A549 treated with RU486 at 1 μM for 4 hours (cell line): ENCODE measurements at places on chromosomes 11 and 22. TPM values are rescaled to one million over a fixed set of nuclear protein-coding genes. Genes with fewer than 3 reads are reported as not detected.

Gene PDE2A
- 0.99 to 2.3 TPM (median 1.3 TPM) in 5 replicates for total RNA-seq

Gene OR52K1
- not detected in 5 replicates for total RNA-seq

Gene SCN3B
- total RNA-seq: 0.10 to 0.16 TPM (median 0.11 TPM) in 5 replicates

Gene CTTN
- total RNA-seq: 211 to 221 TPM (median 215 TPM) in 5 replicates

Gene RPS13
- total RNA-seq: 1,515 to 1,810 TPM (median 1,577 TPM) in 5 replicates

Gene DUSP8
- 1.3 to 2.5 TPM (median 1.7 TPM) in 5 replicates for total RNA-seq

Gene OR51G1
- total RNA-seq: not detected in 5 replicates

Gene TTC28
- total RNA-seq: 1.5 to 4.0 TPM (median 2.7 TPM) in 5 replicates

Gene LUZP2
- total RNA-seq: not detected in 5 replicates

Gene INSC
- total RNA-seq: not detected in 5 replicates

Gene PRSS23
- total RNA-seq: 450 to 549 TPM (median 491 TPM) in 5 replicates

Gene MYBPC3
- 0.06 to 0.13 TPM (median 0.08 TPM) in 5 replicates for total RNA-seq

Gene CARNS1
- total RNA-seq: 0.08 to 0.20 TPM (median 0.13 TPM) in 5 replicates

Gene PAMR1
- 0.06 TPM in 1 of 5 replicates, not detected in the others for total RNA-seq

Gene NRXN2
- total RNA-seq: 0.08 to 0.34 TPM (median 0.30 TPM) in 4 of 5 replicates, not detected in the other

Gene PLAAT3
- total RNA-seq: 46.0 to 67.6 TPM (median 55.4 TPM) in 5 replicates

Gene RTN4RL2
- 60.5 to 129 TPM (median 112 TPM) in 5 replicates for total RNA-seq

Gene MYOD1
- not detected in 5 replicates for total RNA-seq

Gene TRIM22
- 0.39 to 1.9 TPM (median 0.85 TPM) in 5 replicates for total RNA-seq

Gene GLYATL1B
- total RNA-seq: not detected in 5 replicates

Gene WNT7B
- 92.2 to 135 TPM (median 126 TPM) in 5 replicates for total RNA-seq

Gene THOC5
- total RNA-seq: 28.8 to 33.3 TPM (median 31.2 TPM) in 5 replicates

Gene LRRC51
- total RNA-seq: 7.0 to 14.6 TPM (median 7.8 TPM) in 5 replicates
